ENCODE measurements at places on chromosomes 6 and 20. TPM values are rescaled to one million over a fixed set of nuclear protein-coding genes. Genes with fewer than 3 reads are reported as not detected.

GRCh38 chr6:124869416-124869815 lies 92.8 kb upstream of the RNF217 start:
- DNase-seq = no peak
- no peak overlapping the region for H3K4me3 ChIP-seq
- no peaks in the 10 kb centered on the region for H3K36me3 ChIP-seq
- H3K27me3 ChIP-seq = no peaks in the 10 kb centered on the region

GRCh38 chr6:22732176-22732970 lies 163.0 kb downstream of the HDGFL1 start:
- no peak overlapping the region for H3K27ac ChIP-seq
- H3K36me3 ChIP-seq = no peaks in the 10 kb centered on the region
- DNase-seq = no peak
- no peaks in the 10 kb centered on the region for H3K27me3 ChIP-seq

- H3K36me3 ChIP-seq = peaks cover 72% of the 10 kb centered on the region
- no peaks in the 10 kb centered on the region for H3K27me3 ChIP-seq
- H3K4me3 ChIP-seq = no peak overlapping the region
- H3K4me1 ChIP-seq = no peaks in the 10 kb centered on the region
- no peak overlapping the region for H3K27ac ChIP-seq
- no peak for DNase-seq
These were observed 82.3 kb upstream of the KIF25 start for GRCh38 chr6:167915139-167915538.

DNA sequence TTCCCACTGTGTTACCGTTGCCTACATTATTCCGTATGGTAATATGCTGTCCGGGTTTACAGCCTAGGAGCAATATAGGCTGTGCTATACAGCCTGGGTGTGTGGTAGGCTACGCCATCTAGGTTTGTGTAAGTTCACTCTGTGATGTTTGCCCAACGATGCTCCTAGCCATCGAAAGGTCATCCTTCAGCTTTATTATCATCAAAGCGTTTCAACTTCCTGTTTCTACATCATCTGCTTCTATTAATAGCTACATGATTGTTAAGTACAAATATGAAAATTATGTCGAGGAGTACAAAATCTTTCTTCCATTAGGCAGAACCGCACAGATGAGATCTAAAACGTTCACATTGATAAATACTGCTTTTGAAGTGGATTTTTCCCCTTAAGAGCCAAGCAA lies 69.9 kb downstream of the PPP1R14C start:
- no peaks in the 10 kb centered on the region for H3K4me1 ChIP-seq
- no peak overlapping the region for H3K4me3 ChIP-seq
- H3K27me3 ChIP-seq = no peaks in the 10 kb centered on the region
- no peak for DNase-seq
- no peaks in the 10 kb centered on the region for H3K36me3 ChIP-seq

PPP1R14C gene
- total RNA-seq = 0.90 TPM

NEURL2 gene
- 3.8 TPM for total RNA-seq

LPA gene
- 1.3 TPM for total RNA-seq

GNAS-AS1 gene
- 0.84 TPM for total RNA-seq

TCF21 gene
- total RNA-seq = 0.95 TPM

HLA-DRA gene
- total RNA-seq = 414 TPM

TRIM31 gene
- total RNA-seq = 0.22 TPM

TUBB2B gene
- 2.8 TPM for total RNA-seq

ETV7 gene
- total RNA-seq = 0.38 TPM

DNA sequence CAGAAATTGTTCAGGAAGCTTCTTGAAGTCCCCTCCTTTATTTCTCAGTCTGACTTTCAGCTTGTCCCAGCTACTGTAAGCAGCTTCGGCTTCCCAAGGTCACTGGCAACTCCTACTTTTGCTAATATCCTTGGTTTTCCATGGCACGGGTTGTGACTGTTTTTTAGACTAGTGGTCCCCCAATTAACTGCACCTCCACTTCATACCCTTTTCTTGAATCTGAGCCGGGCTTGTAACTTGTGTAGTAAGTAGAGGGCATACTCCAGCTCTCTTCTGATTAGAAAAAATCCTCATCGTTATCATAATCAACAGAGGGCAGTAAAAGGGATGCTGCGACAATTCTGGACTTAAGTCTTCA lies 162.3 kb upstream of the TNFAIP3 start:
- no peak for DNase-seq
- H3K4me3 ChIP-seq = no peak overlapping the region
- H3K27me3 ChIP-seq = no peaks in the 10 kb centered on the region
- H3K27ac ChIP-seq = no peak overlapping the region
- peaks cover 16% of the 10 kb centered on the region for H3K4me1 ChIP-seq
- no peaks in the 10 kb centered on the region for H3K36me3 ChIP-seq

GRCh38 chr6:148989585-148989984 lies 242.8 kb downstream of the UST start:
- no peak overlapping the region for H3K4me3 ChIP-seq
- no peak overlapping the region for H3K27ac ChIP-seq
- no peaks in the 10 kb centered on the region for H3K4me1 ChIP-seq
- H3K36me3 ChIP-seq = no peaks in the 10 kb centered on the region

DNA sequence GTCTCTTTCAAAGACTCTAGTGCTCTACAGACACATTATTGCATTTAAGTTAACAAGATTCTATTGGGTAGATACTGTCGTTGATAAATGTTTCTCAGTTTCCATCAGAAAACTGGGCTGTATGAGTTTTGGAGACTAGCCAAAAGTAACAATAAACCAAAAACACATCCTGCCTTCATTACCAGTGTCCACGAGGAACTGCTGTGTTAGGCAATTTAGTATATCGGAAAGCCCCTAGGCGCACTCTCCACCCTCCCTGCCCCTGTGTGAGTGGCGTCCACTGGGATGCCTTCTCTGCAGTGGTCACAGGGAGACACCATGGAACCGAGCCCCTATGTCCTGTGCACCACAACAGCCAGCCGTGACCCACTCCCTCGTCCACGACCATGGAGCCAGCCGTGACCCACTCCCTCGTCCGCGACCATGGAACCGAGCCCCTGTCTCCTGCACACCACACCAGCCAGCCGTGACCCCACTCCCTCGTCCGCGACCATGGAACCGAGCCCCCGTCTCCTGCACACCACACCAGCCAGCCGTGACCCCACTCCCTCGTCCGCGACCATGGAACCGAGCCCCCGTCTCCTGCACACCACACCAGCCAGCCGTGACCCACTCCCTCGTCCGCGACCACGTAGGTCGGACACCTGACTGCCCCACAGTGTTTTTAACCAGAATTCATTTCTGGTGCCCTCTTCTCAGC lies 35.3 kb downstream of the DLL1 start:
- no peak for DNase-seq
- no peaks in the 10 kb centered on the region for H3K27me3 ChIP-seq
- peaks cover 1% of the 10 kb centered on the region for H3K4me1 ChIP-seq
- H3K4me3 ChIP-seq = no peak overlapping the region
- no peak overlapping the region for H3K27ac ChIP-seq

KHDC1 gene
- total RNA-seq = 1.4 TPM

CCN2 gene
- total RNA-seq = 26.1 TPM

DNA sequence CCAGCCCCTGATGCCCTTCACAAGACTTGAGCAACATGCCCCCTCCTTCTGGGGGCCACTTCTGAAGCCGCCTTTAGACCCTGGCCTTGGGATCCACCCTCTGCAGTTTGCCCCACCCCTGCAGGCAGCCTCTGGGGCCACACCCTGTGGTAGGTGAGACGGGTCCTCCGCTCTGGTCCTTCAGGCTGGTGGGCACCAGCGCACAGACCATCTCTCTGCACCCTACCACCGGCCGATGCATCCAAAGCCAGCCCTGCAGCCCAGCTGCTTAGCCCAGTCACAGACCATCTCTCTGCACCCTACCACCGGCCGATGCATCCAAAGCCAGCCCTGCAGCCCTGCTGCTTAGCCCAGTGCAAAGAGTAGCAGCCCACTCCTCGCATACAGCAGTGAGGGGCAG lies 159.3 kb upstream of the ECI2 start:
- no peaks in the 10 kb centered on the region for H3K4me1 ChIP-seq
- H3K36me3 ChIP-seq = no peaks in the 10 kb centered on the region
- no peak overlapping the region for H3K27ac ChIP-seq
- H3K4me3 ChIP-seq = no peak overlapping the region
- no peak for DNase-seq
- H3K27me3 ChIP-seq = no peaks in the 10 kb centered on the region

TSPO2 gene
- not detected for total RNA-seq

GRCh38 chr6:54267798-54268197 lies 40.4 kb upstream of the TINAG start:
- no peaks in the 10 kb centered on the region for H3K4me1 ChIP-seq
- no peak overlapping the region for H3K4me3 ChIP-seq
- no peaks in the 10 kb centered on the region for H3K36me3 ChIP-seq
- DNase-seq = peak; percentile 13

GNAS gene
- 554 TPM for total RNA-seq

DNA sequence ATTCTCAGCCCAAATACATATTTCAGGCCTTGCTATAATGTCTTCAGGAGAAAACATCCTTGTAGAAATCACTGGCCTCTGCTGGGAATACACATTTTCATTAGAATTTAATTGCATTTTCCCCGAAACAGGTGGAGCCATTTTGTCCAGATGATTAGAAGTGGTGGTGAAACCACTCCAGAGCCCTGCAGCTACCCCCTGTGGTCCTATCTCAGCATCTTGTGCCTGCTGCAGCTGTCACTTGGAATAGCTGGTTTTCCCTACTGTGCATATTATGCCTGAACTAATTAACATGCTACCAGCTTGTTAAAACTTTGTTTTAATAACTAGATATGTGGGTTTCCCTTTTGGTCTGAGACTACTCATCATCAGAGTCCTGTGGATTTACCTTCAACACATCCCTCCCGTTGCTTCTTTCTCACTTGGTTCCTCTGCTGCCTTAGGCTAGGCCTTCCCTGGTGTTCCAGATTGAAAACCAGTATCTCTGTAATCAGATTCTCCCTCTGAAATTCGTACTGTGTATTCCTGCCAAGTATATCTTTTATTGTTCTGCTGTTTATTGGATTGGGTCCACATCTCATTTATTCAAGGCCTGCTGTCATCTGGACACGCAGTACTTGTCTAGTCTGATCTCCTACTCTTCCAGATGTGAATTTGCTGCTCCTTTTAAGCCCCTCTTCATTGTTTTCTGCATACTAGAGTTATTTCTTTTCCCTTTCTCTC lies 15.2 kb downstream of the DNAH8 start:
- no peaks in the 10 kb centered on the region for H3K27me3 ChIP-seq
- H3K27ac ChIP-seq = no peak overlapping the region
- no peaks in the 10 kb centered on the region for H3K4me1 ChIP-seq
- no peak overlapping the region for H3K4me3 ChIP-seq
- DNase-seq = no peak

GRCh38 chr6:23089981-23090380 lies 520.6 kb downstream of the HDGFL1 start:
- H3K27ac ChIP-seq = no peak overlapping the region
- H3K27me3 ChIP-seq = no peaks in the 10 kb centered on the region
- H3K4me1 ChIP-seq = no peaks in the 10 kb centered on the region
- H3K4me3 ChIP-seq = no peak overlapping the region
- DNase-seq = no peak
- no peaks in the 10 kb centered on the region for H3K36me3 ChIP-seq

SNAP25 gene
- 4.1 TPM for total RNA-seq

DNA sequence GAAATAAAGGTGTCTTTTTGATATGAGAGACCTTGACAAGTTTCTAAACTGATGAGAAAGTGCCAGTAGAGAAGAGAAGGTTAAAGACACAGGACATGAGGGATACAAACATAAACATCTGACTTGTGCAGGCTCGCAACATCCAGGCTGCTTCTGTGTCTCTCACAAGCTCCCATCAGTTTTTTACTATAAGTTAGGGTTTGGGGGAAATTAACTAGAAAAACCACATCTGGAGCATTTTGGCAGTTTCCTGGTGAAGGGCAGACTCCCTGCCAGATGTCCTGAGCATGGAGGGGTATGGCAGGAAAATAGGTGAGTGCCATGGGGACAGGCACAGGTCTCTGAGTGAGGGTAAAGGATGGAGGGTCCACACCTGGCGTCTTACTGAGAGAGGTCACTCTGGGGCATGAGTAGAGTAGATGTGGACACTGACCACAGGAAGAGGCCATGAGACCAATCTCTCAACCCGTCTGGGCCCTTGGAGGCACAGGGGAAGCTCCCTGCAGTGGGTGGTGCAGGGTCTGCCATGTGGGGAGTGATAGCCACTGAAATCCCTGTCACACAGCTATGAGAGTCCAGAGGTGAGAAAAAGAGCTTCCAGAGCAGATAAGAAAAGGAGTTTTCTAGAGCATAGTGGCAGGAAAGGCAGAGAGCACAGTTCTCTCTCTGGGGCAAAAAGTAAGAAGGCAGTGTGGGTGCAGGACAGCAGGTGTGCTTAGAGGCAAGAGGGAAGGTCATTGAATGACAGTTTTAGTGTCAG lies 193.3 kb upstream of the SYNDIG1 start:
- no peaks in the 10 kb centered on the region for H3K27me3 ChIP-seq
- H3K36me3 ChIP-seq = no peaks in the 10 kb centered on the region
- no peaks in the 10 kb centered on the region for H3K4me1 ChIP-seq
- H3K27ac ChIP-seq = no peak overlapping the region
- DNase-seq = no peak
- no peak overlapping the region for H3K4me3 ChIP-seq

TBXT gene
- total RNA-seq = not detected

DNA sequence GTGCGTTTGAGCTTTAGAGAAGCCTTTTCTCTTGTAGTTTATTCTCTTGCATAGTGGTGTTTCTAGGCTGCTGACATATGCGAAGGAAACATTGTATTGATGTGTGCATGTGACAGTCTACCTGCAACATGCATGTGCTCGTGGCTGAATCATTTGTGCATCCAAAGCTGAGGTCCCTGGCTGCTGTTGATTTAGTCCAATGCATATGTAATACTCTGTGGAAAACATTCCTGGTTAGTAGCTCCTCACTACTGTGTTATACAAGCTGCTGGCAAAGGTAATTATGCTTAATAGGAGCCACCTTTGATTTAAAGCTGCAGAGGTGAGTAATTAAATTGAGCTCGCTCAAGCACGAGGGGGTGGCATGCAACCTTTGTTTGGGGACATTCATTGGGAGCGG lies 24.5 kb downstream of the TSHZ2 start:
- H3K4me1 ChIP-seq = no peaks in the 10 kb centered on the region
- no peaks in the 10 kb centered on the region for H3K27me3 ChIP-seq
- H3K27ac ChIP-seq = no peak overlapping the region
- no peaks in the 10 kb centered on the region for H3K36me3 ChIP-seq
- DNase-seq = no peak

DNA sequence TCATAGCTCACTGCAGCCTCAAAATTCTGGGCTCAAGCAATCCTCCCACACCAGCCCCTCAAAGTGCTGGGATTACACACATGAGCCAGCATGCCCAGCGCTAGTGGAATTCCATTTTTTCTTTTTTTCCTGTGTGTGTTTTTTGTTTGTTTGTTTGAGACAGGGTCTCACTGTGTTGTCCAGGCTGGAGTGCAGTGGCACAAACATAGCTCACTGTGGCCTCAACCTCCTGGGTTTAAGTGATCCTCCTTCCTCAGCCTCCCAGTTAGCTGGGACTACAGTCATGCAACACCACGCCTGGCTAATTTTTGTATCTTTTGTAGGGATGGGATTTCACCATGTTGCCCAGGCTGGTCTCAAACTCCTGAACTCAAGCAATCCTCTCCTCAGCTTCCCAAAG lies 14.1 kb upstream of the PARD6B start:
- DNase-seq = no peak
- no peaks in the 10 kb centered on the region for H3K27me3 ChIP-seq
- no peaks in the 10 kb centered on the region for H3K4me1 ChIP-seq

LZTS3 gene
- total RNA-seq = 18.2 TPM

TREML2 gene
- not detected for total RNA-seq

- H3K27me3 ChIP-seq = no peaks in the 10 kb centered on the region
- H3K4me3 ChIP-seq = no peak overlapping the region
- no peaks in the 10 kb centered on the region for H3K4me1 ChIP-seq
- no peak for DNase-seq
- no peak overlapping the region for H3K27ac ChIP-seq
These were observed 112.8 kb downstream of the TBX18 start for GRCh38 chr6:84651583-84651982.

Data from pancreas (tissue), 10 donors.